GM12878 (cell line): ENCODE measurements at places on chromosomes 1 and 21. TPM values are rescaled to one million over a fixed set of nuclear protein-coding genes. Genes with fewer than 3 reads are reported as not detected.

DNA sequence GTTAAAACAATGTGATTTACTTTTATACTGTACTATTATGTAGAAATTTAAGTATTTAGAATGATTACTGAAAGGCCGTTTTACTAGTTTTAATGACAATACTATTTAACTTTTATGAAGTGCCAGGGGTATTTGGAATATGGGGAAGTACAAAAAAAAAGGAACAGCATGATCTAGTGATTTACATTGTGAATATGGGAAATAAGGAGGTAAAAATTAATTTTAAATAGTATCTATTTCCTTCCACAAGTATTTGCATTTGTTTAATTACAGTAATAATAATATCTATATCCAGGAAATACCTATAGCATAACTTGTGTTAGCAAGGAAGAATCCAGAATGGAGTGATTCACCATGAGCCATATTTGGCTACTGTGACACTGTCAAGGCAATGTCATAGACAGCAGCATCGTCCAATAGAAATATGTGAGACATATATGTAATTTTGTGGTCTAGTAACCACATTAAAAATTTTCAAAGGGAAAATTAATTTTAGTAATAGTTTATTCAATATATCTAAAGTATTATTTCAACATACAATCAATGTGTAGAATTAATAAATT is 22.0 kb downstream of the CNST start:
- DNase-seq, result no peak

Gene LAMTOR5
- total RNA-seq, result 123 and 132 TPM in 2 replicates

DNA sequence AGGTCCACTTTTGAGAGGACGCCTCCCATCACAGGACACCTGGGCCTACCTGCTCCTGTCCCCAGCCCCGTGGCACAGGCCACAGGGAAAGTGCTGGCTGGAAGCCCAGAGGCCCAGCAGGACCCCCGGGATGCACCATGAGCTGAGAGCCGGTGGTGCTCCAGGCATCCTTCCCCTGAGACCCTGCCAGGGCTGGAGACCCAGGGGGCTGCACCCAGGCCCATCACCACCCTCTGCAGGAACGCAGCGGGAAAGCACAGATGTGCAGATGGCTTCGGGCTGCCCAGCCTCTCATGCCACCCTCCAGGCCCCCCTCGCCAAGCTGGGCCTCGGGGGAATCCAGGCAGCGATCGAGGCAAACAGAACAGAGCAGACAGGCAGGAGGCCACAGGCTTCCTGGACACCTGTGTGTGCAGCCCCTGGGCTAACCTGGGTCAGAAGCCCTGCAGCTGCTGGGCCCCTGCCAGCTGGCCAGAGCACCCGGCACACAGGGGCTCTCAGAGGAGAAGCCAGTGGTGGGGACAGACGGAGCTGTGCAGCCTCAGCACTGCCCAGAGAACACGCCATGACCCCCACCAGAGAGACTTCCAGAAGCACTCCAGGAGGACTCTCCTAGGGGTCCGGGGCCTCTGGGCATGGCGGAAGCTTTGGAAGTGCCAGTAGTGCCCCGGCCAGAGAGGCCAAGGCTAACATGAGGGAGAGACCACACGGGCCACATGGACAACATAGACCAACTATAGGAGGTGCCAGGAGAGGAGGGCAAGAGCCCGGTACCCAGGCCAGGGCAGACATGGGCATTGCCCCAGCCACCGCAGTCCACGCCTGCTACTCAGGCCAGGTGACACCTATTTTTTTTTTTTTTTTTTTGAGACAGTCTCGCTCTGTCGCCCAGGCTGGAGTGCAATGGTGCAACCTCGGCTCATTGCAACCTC is 71.4 kb downstream of the ARHGEF16 start:
- DNase-seq, result no peak

DNA sequence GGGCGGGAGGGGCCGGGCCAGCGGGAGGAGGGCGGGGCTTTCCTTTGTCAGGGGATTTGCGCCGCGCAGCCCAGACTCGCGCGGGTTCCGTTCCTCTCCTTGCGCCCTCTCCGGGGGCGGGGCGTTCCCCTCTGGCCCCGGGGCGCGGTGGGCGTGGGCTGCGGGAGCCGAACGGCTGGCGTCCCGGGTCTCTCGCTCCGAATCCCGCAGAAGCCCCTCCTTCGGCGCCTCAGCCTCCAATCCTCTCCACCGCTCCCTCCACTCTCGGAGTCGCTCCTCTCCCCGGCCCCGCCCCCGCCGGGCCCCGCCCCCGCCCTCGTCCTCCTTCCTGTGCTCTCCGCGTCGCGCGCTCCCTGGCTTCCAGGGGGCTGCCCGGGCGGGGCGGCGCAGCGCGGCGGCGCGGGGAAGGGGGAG is 82.8 kb upstream of the BMP8A start:
- DNase-seq, result peak; percentile 40

GRCh38 chr1:204431310-204432184 is 19.9 kb upstream of the PPP1R15B start:
- DNase-seq, result no peak

DNA sequence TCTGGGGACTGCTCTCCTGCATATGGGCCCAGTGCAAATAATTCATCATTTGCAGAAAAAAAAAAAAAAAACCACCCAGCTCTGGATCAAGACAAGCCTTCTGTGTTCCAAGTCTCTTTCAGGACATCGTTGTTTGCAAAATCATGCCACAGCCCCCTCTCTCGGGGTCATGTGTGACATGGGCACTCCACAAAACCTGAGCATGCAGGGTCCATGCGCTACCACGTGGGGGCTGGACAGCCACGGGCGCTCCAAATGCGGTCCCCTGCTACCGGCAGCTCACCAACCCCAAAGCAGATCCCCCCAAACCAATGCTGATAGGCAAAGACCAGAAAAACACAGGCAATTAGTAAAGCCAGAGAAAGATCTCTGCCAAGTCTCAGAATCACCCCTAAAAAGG is 17.6 kb downstream of the NPHP4 start:
- no peak for DNase-seq

Gene KANK4
- not detected in 2 replicates for total RNA-seq

DNA sequence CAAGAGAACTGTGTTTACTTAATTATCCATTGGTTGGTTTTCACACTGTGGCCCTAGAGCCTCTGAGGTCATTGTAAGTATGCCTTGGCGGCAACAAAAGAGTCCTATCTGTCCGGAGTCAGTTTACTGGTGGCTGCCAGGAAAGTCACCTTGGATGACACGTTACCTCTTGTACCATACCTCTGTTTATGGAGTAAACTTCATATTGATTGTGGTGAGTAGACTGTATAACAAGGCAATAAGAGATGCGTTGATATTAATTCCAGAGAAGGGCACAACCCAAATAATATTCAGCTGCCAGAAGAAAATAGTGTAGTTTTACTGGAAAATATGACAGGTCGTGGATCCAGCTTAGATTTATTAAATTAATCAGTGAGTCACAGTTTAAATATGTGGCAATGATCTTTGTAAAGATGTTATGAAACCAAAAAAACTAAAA is 20.4 kb upstream of the KIF14 start:
- no peak for DNase-seq

- no peak for DNase-seq
Observed at GRCh38 chr1:86461482-86461881, 7.2 kb upstream of the CLCA1 start.

DNA sequence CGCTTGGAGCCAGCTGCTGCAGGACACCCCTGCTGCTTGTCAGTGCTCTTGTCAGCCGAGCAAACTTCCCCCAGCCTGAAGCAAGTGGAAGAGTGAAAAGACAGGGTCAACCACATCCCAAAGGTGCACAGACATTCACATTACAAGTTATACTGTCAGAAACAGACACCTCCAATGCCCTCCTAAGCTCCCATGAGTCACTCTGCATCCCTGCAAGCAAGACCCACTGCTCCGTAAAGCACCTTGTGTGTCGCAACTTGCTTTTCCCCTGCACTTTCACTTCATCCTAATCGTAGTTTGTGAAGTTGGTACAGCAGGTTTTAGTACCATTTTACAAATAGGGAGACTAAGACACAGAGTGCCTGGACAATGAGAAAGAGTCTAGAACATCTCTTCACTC is 51.1 kb downstream of the KCNH1 start:
- DNase-seq, result no peak

GRCh38 chr1:220983877-220984635 is 104.8 kb downstream of the HLX start:
- no peak for DNase-seq

- no peak for DNase-seq
Observed at GRCh38 chr1:227357927-227358302, 39.6 kb upstream of the CDC42BPA start.

GRCh38 chr21:21439761-21440160 is 441.6 kb downstream of the NCAM2 start:
- DNase-seq, result no peak

- no peak for DNase-seq
Observed at GRCh38 chr1:69441496-69441895, 126.2 kb upstream of the LRRC7 start.

- no peak for DNase-seq
Observed at GRCh38 chr21:18142655-18143054, 102.0 kb upstream of the CHODL start.

Gene TNFRSF9
- total RNA-seq, result 5.6 and 7.6 TPM in 2 replicates

Gene BECN2
- not detected in 2 replicates for total RNA-seq

- no peak for DNase-seq
Observed at GRCh38 chr1:243364866-243365265, 109.0 kb downstream of the SDCCAG8 start.

DNA sequence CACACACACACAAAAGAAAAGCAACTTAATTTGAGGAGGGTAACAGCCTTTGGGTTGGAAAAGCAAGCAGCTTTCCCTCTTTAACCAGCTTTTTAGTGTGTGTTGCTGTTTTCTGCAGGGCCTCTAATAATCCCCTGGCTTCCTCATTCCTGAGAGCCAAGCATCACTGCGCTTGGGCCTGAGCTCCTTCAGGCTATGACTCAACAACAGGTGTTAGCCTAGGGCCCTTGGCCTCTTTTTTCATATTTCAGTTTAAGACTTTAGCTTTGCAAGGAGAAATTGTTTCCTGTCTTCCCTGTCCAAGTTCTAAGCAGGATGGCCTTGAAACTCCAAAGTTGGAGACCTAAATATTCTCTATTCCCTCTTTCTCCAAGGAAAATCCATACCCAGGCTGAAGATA is 26.2 kb upstream of the SNX27 start:
- no peak for DNase-seq

DNA sequence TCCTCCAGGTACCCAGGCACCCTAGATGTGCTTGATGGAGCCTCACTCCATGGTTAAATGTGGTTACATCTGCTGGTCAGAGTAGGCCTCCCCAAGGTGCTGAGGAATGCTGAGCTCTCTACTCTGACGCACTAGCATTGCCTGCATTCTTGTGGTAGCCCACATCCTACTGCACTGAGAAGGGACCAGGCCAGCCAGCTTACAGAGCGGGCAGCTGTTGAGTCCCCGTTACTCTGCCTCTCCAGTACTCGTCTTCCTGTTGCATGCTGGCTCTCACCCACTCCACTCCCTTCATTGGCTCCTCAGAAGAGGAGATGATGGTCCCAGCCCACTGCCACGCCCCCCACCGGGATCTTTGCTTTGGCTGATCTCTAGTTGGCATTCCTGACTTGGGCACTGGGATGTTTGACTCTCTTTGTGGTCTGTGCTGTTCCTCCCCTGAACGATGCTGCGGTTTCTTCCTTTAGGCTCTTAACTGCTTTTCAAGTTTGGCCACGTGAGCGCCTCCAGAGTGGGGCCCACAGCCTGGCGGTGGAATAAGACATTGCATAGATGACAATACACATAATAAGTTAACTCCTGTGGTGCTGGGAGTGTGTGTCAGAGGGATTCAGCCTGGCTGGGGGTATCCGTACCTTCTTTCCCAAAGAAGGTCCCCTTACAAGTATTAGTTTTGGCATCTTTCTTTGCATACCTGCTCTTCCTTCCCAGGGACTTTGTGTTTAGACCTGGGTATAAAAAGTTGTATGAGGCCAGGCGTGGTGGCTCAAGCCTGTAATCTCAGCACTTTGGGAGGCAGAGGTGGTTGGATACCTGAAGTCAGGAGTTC is 18.6 kb downstream of the AZIN2 start:
- DNase-seq, result peak; percentile 64

GRCh38 chr1:244376126-244376525 is 75.6 kb downstream of the ADSS2 start:
- no peak for DNase-seq

Gene MASP2
- total RNA-seq, result not detected in 2 replicates

GRCh38 chr1:192170196-192170984 is 12.1 kb downstream of the RGS18 start:
- no peak for DNase-seq

DNA sequence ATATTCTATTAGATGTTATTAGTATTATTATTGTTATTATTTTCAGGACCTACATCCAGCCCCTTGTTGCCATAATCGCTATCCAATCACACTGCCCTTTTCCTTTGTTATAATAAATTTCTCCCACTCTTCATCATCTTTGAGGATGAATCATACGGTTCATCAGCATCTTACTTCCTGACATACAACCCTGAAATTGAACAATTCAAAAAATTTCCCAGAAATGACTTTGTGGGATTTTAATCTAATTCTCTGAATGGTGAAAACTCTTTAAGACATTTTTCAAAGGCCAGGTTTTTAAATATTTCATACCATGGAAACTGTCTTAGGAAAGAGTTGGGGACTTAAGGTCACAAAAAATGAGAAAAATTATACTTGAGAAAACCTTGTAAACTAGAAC is 353.5 kb downstream of the ST6GALNAC3 start:
- DNase-seq, result no peak

- no peak for DNase-seq
Observed at GRCh38 chr1:85460555-85461088, 4.3 kb downstream of the DDAH1 start.

DNA sequence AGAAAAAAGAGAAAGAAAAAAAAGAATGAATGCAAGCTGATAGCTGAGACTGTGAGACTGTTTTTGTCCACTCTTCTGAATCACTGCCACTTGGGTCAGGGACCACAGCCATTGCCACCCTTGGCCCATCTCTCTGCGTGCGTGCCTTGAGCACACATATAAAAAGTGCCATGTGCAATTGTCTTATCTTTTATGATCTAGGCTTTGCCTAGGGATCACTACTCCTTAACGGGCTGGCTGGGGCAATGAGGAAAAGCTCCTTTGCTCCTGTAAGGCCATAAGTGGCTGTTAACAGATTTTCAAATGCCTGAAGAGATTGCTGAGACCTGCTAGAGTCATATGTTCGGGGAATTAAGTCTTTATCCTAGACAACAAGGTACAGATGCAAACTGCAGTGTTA is 8.2 kb downstream of the SPATA46 start:
- no peak for DNase-seq

DNA sequence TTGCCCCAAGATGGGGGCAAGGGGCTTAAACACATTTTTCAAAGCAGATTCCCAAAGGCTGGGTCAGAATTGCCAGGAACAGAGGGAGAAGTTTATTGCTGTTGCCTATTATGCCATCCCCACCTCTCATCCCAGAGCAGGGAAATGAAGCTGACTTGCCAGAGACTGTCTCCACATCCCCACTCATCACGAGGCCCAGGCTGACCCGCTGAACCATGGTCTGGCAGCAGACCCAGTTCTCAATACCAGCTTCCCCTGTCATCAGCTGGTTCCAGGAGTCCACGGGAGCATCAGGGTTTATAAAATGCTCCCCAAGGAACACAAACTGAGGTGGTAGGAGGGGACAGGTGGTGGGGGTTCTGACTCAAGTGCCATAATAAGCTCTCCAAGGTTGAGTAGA is 605.9 kb downstream of the NPHP4 start:
- no peak for DNase-seq

- no peak for DNase-seq
Observed at GRCh38 chr1:12666141-12666735, 22.4 kb downstream of the AADACL4 start.

Gene PRR9
- total RNA-seq, result not detected in 2 replicates
